ENCODE measurements at places on chromosomes 3 and 15.

GRCh38 chr15:69085325-69086081, 71.0 kb downstream of the NOX5 start:
- no peak for DNase-seq

DNA sequence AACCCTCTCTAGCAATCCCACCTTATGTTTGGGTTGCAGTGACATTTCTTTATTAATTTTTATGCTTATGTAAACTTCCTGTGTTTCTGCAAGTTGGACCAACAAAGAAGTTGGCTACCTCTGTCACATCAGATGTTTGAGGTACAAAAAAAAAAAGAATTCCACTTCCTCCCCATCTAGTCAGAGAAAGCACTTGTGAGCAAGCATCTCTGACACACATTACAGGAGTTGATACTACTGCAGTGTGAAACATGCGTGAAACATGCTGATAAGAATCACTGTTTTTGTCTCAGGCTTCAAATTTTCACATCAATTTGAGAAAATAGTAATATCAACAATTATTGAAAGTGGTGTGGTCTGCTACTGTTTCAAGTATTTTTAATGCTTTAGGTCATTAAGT, 1.3 kb downstream of the SCAANT1 start:
- DNase-seq = no peak

DNA sequence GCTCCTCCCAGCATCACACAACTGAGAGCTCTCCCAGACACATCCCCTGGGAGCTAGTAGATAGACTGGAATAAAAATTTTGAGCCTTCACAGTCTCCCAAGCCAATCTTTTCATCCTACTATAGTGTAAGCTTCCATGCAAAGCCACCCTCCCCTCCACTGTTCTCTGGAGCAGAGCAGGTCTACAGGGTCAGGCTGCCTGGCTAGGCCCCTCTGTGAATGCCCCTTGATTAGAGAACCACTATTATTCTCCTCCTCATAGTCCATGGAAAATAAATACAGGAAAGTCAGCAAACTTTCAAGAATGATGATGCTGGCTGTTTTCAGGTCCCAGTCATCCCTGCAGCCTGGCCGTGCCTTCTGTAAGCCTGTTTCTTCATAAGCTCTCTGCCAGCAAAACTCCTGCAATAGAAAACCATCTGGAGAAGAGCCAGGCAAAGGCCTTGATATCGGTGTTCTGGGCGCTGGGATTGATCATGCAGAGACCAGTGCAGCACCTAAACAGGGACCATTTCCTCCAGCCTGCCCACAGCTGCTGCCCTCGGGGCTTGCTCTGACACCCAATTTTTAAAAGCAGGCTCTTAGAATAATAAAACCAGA, 51.7 kb downstream of the CRYGS start:
- no peak for DNase-seq

DNA sequence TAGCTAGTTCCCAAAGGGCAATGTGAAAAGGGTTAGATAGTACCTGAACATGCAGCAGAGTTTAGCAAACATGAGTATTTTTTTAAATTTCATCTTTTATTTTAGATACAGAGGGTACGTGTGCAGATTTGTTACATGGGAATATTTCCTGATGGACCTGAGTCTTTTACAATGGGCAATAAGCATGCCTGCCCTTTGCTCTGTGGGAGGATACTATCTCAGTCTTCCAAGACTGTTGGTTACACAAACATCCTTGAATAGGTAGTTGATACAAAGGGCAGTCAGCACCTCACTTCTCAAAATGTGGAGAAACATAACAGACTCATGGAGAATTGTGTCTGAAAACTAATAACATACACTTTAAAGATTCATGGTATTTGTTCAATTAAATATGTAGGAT, 103.3 kb downstream of the GOLIM4 start:
- DNase-seq = no peak

DNA sequence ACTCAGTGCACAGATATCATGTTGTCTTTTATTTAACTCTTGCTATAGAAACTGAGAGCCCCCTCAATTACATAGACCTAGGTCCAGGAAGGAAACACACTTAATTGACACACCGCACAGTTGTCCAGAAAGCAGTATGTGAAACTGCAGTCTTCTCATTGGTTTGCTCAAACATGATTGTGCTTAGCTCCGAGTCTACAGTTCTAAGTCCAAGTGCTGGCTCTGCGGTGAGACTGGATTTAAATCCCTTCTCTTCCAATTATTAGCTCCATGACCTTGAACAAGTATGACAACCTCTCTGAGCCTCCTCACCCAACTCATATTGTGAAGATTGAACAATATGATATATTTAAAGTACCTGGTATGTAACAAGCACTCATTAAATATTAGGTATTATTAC, 19.0 kb upstream of the AHSG start:
- DNase-seq = no peak

- no peak for DNase-seq
These were observed 186.0 kb upstream of the KBTBD8 start for GRCh38 chr3:66812136-66812535.

GRCh38 chr3:56764904-56765547, 36.7 kb downstream of the ARHGEF3 start:
- DNase-seq = no peak

GRCh38 chr15:63324770-63325169, 47.4 kb downstream of the APH1B start:
- DNase-seq = no peak

GRCh38 chr3:116815321-116815720, 105.7 kb downstream of the TUSC7 start:
- no peak for DNase-seq

DNA sequence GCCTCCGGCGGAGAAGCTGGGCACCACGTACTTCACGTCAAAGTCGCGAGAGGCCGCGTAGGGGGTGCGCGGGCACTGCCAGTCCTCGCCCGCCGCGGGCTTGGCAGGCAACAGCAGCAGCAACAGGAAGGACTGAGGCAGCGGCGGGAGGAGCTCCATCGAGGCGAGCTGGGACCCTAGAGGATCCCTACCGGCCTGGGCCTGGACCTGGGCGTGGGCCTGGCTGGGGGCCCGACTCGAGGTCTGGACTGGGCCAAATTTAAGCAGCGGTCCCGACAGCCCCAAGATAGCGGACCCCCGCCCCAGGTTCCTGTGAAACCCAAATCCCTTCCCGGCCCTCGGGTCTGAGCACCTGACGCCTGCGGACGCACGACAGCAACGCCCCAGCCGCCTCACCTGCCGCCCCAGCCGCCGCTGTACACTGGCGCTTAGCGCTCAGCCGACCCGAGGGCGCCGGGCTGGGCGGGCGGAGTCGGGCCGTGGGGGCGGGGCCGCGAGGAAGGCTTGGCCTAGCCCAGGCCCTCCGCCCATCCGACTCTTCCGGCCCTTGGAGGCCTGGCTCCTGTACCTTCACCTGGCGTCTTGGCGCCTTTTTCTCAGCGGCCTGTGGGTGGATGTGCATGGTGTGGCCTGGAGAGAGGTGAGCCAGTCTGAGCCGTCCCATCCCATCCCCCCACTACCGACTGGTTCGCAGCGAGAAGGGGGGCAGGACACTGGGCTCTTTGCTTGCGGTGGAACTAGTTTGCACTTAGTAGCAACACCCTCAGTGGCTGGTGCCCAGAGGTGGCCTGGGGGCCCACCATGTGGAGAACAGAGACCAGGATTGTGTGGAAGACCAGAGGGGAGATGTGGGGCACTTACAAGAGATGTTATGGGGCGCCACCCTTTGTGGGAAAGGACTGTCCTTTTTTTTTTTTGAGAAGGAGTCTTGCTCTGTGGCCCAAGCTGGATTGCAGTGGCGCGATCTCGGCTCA, at the start of gene MST1R:
Gene MST1R (minus strand): TSS at position 423 of the 974 bp plus-strand sequence. CDS start 264 bp downstream, at position 159.
- DNase-seq = peak; percentile 77

DNA sequence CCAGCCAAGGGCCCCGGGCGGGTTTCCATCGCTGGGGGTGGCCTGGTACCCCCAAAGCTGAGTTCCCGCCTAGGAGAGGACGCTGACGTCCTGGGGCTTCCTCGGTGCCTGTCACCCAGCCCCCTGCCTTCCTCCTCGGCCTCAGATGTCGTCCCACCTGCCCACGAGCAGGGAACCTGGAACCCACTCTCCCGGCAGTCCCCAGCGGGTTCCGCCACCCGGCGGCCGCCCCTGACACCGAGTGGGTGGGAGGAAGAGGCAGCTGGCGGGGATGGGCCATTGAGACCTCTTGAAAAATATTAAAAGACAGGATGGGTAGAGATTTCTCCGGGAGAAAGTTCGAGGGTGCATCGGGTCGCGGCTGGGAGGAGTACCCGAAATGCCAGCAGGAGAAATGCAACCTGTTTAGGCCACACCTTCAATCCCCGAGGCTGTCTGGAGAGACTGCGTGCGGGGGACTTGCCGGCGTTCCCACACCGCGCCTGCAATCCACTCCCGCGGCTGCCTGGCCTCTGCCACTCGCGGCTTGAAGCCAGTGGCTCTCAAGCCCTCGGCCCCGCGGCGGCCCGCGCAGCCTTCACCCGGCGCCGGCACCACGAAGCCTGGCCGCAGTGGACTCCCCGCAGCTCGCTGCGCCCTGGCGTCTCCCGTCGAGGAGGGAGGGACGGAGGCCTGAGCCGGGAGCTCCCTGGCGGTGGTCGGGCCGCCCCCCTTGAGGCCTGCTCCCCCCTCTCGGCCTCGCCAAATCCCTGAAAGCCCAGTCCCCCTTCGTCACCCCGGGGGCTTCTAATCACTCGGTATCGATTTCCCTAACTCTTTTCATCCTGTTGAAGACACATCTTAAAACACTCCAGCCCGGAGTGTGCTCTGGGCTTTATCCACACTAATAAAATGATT, 8.6 kb upstream of the NR2F2 start:
- peak; percentile 61 for DNase-seq

DNA sequence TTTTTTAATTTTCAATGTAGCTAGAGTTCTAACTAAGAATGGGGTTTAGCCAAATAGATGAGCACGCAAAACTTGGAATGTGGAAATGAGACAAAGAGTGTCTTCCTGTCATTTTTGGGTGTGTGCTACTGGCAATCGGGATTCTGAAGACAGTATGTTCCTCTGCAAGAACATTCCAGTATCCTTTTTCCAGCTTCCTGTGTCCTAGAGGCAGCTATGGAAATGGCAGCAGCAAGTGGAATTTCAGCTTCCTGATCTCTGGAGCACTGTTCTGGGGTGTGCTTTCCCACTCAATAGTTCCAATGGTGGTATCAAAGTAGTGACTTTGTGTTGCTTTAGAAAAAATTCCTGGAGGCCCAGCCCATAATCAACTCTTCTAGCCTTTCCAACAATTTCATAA, 642.9 kb upstream of the KCNMB2 start:
- DNase-seq = no peak

DNA sequence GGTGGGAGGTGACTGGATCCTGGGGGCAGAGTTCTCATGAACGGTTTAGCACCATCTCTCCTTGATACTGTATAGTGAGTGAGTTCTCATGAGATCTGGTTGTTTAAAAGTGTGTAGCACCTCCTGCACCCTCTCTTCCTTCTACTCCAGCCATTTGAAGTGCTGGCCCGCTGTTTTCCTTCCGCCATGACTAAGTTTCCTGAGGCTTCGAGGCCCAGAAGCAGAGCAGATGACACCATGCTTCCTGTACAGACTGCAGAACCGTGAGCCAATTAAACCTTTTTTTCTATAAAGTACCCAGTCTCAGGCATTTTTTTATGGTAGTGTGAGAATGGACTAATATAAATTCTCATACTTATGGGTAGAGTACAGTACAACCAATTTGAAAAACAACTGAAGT, 123.6 kb upstream of the BHLHE40 start:
- DNase-seq = no peak

- DNase-seq = no peak
These were observed 320.6 kb upstream of the KCNH8 start for GRCh38 chr3:18827664-18828063.

DNA sequence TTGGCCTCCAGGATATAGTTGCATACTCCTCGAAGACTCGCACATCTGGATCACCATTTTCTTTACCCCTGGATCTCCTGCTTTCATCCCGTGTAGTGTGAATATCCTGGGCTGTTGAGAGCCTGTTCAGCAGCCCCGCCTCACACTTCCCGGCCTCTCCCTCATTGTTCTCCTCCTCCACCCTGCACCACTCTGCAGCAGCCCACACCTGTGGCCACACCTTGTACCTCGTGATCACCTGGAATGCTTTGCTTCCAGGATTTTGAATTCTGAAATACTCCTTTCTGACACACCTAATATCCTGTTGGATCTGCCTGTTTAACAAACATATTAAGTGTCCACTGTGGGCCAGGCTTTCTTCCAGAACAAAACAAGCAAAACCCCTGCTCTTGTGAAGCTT, 14.4 kb downstream of the ABHD17C start:
- no peak for DNase-seq

DNA sequence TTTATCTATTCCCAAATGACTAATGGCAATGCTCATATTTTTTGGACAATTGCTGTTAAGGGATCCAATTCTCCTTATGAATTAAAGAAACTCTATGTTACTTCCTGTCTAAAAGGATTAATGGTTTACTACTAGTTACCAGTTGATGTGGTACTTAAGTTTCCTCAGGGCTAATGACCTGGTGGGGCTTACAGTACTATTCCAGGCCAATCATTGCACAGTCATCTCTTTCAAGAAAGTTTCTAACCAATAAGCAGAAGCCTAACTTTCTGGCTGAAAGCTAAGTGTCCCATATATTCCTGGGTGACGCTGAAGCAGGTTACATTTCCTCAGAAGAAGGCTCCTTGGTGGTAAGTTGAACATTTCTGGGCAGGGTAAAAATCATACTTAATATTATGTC, at the start of gene SLC12A1:
Gene SLC12A1 (plus strand): TSS at position 322 of the 400 bp plus-strand sequence. CDS start 1,418 bp downstream, outside the sequence.
- no peak for DNase-seq

- DNase-seq = no peak
These were observed 71.4 kb downstream of the MLH1 start for GRCh38 chr3:37064747-37065146.

GRCh38 chr3:38563886-38564270, 67.7 kb downstream of the EXOG start:
- no peak for DNase-seq

DNA sequence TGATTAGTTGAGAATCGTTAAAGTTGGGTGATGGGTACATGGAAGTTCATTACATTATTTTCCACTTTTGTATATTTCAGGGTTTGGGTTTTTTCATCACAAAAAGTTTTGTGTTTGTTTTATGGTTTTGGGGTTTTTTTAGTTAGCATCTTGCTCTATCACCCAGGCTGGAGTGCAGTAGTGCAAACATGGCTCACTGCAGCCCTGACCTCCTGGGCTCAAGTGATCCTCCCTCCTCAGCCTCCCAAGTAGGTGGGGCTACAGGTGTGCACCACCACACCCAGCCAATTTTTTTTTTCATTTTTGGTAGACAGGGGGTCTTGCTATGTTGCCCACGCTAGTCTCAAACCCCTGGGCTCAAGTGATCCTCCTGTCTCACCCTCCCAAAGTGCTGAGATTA, 100.1 kb upstream of the CHD2 start:
- no peak for DNase-seq

GRCh38 chr3:45783667-45784066, 12.7 kb downstream of the SLC6A20 start:
- DNase-seq = no peak

DNA sequence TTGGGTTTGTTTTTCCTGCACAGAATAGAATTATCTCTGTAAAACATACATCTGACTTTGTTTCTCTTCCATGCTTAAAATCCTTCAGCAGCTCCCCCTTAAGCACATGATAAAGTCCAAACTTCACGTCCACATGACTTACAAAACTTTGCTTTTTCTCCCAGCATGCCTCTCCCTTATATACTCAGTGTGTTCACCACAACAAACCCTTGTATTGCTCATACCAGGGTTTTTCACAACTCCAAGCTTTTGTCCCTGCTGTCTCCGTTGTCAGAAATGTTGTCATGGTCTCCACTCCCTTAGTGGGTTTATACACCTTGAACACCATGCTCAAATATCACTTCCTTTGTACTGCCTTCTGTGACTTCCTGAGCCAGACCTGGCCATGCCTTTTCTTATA, 91.1 kb upstream of the MITF start:
- DNase-seq = no peak

All from mesothelial cell of epicardium (in vitro differentiated cells).